T-helper 17 cell (primary cell): ENCODE measurements at places on chromosomes 4 and X. TPM values are rescaled to one million over a fixed set of nuclear protein-coding genes. Genes with fewer than 3 reads are reported as not detected.

The TLL1 gene
- total RNA-seq, result not detected

The BEX5 gene
- total RNA-seq, result 8.9 TPM

The DMRTC1B gene
- 0.86 TPM for total RNA-seq

The CNOT6L gene
- total RNA-seq, result 142 TPM

The PRRG3 gene
- not detected for total RNA-seq

The MAOB gene
- total RNA-seq, result 0.10 TPM

The SSX7 gene
- total RNA-seq, result not detected

The NUDT10 gene
- not detected for total RNA-seq

The HSFX3 gene
- not detected for total RNA-seq

The HSD17B13 gene
- total RNA-seq, result 0.20 TPM

The TMEM131L gene
- 92.7 TPM for total RNA-seq

The TMEM271 gene
- total RNA-seq, result not detected

The RPL36A gene
- 270 TPM for total RNA-seq

The DUSP9 gene
- not detected for total RNA-seq

The HSFX2 gene
- not detected for total RNA-seq

The DUSP21 gene
- not detected for total RNA-seq

The GABRB1 gene
- not detected for total RNA-seq

The GYPA gene
- total RNA-seq, result not detected

The TMEM255A gene
- total RNA-seq, result 0.30 TPM

The CRMP1 gene
- not detected for total RNA-seq

The DTHD1 gene
- total RNA-seq, result 0.22 TPM

The SMIM31 gene
- not detected for total RNA-seq

The TXK gene
- 52.4 TPM for total RNA-seq

The MSMO1 gene
- total RNA-seq, result 15.2 TPM

The TRO gene
- total RNA-seq, result 1.4 TPM

The FDCSP gene
- not detected for total RNA-seq

The ADH1B gene
- total RNA-seq, result not detected

The MAGEC2 gene
- not detected for total RNA-seq

The ZAR1 gene
- not detected for total RNA-seq

The PCDH18 gene
- 0.05 TPM for total RNA-seq
